ENCODE measurements at places on chromosomes 7 and 10.
A peak's percentile ranks its signal among the peaks of the same experiment; 100 is the strongest.

- no peak for DNase-seq
Measured at GRCh38 chr7:97377713-97378112, 260.2 kb downstream of the SDHAF3 start.

DNA sequence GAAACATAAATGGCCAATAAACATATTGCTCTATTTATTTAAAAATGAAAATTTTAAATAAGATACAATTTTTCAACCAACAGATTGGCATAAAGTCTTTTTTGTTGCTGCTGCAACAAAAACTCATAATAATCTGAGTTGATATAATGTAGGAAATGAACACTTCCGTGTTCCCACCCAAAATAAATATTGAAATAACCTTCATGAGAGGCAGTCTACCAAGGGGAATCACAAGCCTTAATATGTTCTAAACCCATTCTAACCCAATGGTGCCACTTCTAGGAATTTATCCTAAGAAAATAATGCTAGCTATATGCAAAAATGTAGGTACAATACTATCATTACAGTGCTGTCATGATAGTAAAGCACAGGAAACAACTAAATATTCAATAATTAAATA, 39.1 kb downstream of the SLC25A13 start:
- no peak for DNase-seq

- peak; percentile 77 for DNase-seq
Measured at GRCh38 chr10:132319853-132320653, 11.9 kb upstream of the LRRC27 start.

GRCh38 chr7:128120116-128120515, 88.9 kb upstream of the LRRC4 start:
- no peak for DNase-seq

GRCh38 chr7:96658022-96658412, 51.6 kb downstream of the SEM1 start:
- no peak for DNase-seq

GRCh38 chr7:34842782-34843181, 184.8 kb downstream of the NPSR1 start:
- no peak for DNase-seq

- DNase-seq, result peak; percentile 94
Measured at GRCh38 chr7:41955893-41956675, 253.2 kb upstream of the INHBA start.

DNA sequence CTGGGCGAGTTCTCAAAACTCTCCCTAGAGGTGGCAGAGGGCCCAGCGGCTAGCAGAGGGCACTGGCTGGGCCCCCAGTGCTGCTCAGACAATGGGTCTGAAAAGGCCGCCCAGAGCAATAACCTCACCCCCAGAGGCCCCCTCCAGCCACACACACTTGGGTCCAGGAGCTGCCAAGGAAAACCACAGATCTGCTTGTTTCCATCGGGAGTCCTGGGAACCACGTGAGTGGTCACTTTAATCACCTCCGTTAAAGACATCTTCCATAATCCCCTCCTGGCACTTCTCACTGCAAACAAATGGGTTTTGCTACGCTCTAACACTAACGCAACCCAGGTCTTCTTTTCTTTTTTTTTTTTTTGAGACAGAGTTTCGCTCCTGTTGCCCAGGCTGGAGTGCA, 30.0 kb downstream of the NUDT1 start:
- DNase-seq, result no peak

DNA sequence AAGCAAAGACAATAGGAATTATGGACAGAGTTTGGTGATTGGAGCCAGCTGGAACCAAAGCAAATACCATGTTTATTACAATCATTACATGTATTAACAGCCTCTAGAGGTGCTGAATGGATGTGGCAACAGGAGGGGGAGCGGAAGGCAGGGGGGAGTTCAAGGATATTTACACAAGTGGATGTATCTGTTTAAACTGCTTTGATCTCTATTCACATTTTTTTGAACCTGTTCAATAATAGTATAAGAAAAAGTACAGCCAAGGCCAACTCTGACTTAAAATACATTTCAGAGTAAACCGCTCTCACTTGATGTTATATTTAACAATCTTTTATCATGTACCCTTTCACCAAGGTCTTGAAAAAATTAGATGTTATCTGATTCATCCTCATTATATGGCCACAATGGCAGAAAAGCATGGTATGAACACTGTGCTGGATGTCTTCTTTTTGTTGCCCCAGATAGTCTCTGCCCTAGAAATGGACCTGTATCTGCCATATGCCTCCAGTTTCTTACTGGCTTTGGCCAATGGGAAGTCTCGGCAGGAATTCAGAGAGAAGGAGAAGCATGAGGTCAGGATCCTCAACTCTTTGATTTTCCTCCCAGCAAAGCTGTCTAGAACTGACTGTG, 88.2 kb upstream of the FAM133B start:
- no peak for DNase-seq

DNA sequence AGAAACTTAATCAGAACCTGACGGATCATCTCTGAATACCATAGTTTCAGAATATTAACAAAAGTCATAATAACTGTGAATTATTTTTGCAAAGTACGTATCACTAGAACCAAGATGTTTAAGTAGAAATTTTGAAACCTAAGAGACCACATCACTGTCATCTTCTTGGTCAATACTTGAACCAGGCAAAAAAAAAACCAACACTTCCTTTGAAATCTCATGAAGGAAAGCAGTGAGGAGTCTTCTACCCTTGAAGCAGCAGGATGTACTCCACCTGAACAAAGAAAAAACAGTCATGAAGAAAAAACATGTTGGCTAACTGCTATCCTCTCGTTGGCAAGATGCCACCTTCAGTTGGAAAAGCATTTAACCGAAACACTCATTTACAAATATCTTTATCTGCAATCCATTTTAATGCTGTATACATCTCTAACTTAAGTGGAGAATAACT, 82.4 kb downstream of the SRPK2 start:
- DNase-seq, result no peak

GRCh38 chr10:90741926-90742565, 115.8 kb downstream of the HTR7 start:
- DNase-seq, result peak; percentile 21

DNA sequence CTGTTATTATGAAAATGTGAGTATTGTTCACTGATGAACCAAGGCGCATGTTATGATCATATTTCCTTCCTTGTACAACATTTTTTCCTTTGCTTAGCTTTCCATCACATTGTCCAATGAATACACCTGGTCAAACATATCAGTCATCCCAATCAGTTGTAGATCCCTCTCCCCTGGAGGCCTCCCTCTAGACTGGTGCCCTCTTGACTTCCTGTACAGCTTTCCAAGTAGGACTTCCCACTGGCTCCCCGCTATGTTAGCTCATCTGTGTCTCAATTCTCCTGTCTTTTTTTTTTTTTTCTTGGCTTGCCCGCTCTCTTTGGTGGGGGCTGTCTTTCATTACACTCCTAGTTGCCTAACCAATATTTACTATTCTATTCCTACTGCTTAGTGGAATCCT, 214.2 kb upstream of the NPY start:
- no peak for DNase-seq

- DNase-seq, result peak; percentile 49
Measured at GRCh38 chr10:3099291-3100092, 32.1 kb downstream of the PFKP start.

- peak; percentile 47 for DNase-seq
Measured at GRCh38 chr7:151756076-151756731, 120.7 kb downstream of the PRKAG2 start.

GRCh38 chr7:145263886-145264285, 428.0 kb upstream of the TPK1 start:
- DNase-seq, result no peak

DNA sequence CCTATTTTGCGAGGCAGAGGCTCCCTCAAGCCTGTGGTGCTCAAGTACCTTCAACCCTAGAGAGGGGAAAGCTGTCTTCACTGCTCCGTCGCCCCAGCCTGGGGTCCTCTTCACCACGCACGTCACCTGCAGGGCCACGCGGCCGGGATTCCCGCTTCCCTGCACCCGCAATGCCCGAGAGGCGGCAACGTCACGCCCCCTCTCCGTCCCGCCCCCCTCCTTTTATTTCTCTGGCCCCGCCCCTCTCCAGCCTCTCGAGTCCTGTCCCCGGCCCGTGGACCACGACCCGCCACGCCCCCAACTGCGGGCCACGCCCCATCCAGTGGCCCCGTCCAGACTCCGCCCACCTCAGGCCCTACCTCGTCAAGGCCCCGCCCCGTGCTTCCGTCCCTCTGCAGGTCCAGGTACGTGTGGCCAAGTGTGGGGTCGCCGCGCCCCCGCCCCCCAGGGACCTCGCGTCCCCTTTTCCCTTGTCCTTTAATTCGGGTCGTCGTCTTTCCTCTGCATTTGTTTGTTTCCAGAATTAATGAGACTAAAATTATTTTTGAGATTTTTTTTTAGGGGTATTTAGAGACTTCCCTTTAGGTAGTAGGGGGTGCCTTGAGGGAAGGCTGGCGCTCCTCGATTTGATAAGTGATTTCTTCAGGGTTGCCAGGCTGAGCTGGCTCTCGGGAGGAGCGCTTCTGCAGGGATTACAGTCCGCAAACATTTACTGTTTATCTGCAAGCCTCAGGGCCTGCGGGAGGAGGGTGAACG, 69.8 kb upstream of the BAIAP2L1 start:
- DNase-seq, result no peak

DNA sequence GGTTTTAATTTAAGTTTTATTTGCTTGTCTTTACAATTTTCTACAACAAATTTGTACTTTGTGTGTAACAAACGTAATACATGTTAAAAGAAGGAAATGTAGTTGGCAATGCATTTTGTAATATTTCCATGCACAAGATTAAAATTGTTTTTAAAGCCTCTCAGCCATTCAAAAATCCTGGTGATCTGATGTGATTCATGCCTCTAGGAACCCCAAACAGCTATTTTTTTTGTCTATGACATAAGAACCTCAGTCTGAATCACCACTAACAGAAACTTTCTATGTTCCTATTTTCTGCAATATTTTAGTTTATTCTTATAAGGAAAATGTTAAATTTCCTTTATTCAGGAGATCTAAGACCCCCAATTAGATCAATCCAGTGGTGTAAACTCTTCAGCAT, 183.1 kb upstream of the YAE1 start:
- DNase-seq, result no peak

- DNase-seq, result no peak
Measured at GRCh38 chr10:70546584-70546983, 56.0 kb downstream of the PRF1 start.

- DNase-seq, result no peak
Measured at GRCh38 chr7:105137898-105138297, 123.9 kb downstream of the KMT2E start.

DNA sequence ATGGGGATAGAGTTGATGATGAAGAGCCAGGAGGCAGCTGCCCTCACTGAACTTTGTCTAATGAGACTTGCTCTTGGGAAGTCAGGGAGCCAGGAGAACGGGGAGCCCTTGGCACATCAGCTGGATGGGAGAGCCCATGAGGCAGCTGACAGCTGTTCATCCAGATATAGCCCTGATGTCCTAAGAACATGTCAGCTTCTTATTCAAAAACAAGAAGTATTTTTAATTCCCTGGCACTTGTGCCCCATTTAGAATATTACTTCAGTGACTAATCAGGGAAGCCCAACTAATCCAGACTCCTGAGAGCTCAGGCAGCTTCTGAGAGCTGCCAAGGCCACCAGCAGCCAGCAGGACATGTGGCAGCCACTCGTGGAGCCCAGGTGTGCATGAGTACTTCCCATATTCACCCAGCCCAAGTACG, 363.4 kb downstream of the GRID1 start:
- DNase-seq, result no peak

GRCh38 chr10:133021963-133022775, 65.6 kb upstream of the ADGRA1 start:
- no peak for DNase-seq

DNA sequence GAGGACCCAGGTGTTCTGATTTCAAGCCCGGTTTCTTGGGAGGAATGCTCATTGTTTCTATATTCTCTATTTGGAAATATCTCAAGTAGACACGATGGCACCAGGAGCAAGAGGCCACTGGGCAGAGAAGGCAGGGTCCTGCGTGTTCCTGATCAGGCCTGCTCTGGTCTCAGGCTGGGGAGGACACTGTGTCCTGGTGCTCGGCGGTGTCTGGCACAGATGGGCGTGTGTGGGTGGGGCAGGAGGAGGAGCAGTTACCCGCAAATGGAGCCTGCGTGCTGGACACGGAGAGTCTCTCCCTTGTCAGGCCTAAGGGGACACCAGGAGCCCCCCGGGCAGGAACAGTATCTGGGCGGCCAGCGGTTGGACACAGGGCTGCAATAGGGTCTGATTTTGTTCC, 25.9 kb upstream of the GOLGA7B start:
- no peak for DNase-seq

DNA sequence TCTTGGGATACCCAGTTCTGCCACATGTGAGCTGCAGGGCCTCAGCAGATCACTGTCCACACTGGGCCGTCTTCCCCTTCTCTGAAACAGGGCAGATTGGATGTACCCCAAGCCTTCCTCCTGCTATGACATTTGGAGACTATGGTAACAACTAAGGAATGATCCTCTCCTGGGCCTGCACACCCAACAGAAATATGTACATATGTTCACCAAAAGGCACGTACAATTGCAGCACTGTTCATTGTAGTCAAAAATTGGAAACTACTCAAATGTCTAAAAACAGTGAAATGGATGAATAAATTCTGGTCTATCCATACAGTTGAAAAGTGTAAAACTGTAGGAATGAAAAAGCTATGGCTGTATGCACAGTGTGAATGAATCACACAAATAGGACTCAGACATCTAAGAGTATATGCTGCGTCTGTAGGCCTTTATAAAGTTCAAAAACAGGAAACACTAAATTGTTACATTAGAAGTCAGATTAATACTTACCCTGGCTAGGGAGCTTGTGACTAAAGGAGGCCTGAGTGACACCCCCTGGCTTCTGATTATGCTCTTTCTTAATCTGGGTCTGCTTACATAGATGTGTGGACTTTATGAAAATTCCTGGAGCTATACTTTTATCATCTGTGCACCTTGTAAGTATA, 16.1 kb upstream of the XPNPEP1 start:
- DNase-seq, result no peak

- no peak for DNase-seq
Measured at GRCh38 chr10:114642729-114643128, 15.3 kb downstream of the ABLIM1 start.

DNA sequence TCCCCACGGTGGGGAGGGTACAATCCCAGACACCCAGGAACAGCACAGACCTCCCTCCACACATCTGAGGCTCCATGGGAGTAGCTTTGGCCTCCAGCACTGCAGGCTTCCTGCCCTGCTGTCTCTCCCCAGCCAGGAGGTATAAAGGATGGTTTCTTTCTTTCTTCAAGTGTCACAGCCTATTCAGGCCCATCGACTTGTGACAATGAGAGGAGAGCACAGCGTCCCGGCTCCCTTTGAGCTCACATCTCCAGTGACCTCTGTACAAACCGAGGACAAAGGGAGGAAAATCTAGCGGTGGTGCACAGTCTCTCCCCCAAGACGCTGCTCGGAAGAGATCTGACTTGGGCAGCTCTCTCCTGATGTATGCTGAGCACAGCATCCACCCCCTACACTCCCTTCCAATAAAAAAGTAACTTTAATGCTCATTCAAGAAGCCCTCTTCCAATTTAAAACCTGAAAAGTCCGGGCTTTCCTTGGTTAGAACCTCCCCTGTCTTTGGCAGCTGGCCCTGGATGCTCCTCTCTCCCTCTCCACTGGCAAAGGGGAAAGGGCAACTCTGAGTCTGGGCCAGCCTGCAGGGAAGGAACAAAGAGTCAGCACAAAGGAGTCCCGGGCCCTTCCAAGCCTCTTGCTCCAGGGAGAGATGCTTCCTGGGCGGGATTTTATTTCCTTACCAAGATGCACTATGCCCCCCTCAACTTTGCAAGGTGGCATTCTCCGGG, 18.0 kb downstream of the CHST15 start:
- DNase-seq, result no peak

- no peak for DNase-seq
Measured at GRCh38 chr7:2171855-2172254, 60.9 kb downstream of the MAD1L1 start.

GRCh38 chr10:59752278-59752940, 846 bp downstream of the MRLN start:
- no peak for DNase-seq

- DNase-seq, result no peak
Measured at GRCh38 chr7:34277803-34278199, 372.5 kb downstream of the BMPER start.
